Sigmoid colon (tissue), 7 donors: ENCODE measurements at places on chromosomes 6 and 20. TPM values are rescaled to one million over a fixed set of nuclear protein-coding genes. Genes with fewer than 3 reads are reported as not detected.
A peak's percentile ranks its signal among the peaks of the same experiment; 100 is the strongest.

Gene SLC17A3
- not detected for total RNA-seq

Gene SYCP2L
- total RNA-seq: 0.71 TPM

GRCh38 chr6:167118839-167119238, 4.1 kb upstream of the CCR6 start:
- no peak for DNase-seq
- no peak overlapping the region for H3K27ac ChIP-seq
- no peak overlapping the region for H3K4me3 ChIP-seq
- H3K36me3 ChIP-seq: no peaks in the 10 kb centered on the region
- H3K27me3 ChIP-seq: no peaks in the 10 kb centered on the region

- DNase-seq: no peak
- no peaks in the 10 kb centered on the region for H3K27me3 ChIP-seq
- H3K4me3 ChIP-seq: no peak overlapping the region
- H3K36me3 ChIP-seq: no peaks in the 10 kb centered on the region
- no peaks in the 10 kb centered on the region for H3K4me1 ChIP-seq
- no peak overlapping the region for H3K27ac ChIP-seq
Observed at GRCh38 chr20:20561841-20562240, 150.6 kb downstream of the RALGAPA2 start.

Gene TMEM244
- total RNA-seq: not detected

Gene VWA7
- total RNA-seq: 3.9 TPM

GRCh38 chr6:38352636-38353035, 287.1 kb downstream of the BTBD9 start:
- DNase-seq: no peak
- H3K36me3 ChIP-seq: no peaks in the 10 kb centered on the region
- H3K4me1 ChIP-seq: peaks cover 20% of the 10 kb centered on the region
- H3K27me3 ChIP-seq: no peaks in the 10 kb centered on the region
- no peak overlapping the region for H3K27ac ChIP-seq
- H3K4me3 ChIP-seq: no peak overlapping the region

DNA sequence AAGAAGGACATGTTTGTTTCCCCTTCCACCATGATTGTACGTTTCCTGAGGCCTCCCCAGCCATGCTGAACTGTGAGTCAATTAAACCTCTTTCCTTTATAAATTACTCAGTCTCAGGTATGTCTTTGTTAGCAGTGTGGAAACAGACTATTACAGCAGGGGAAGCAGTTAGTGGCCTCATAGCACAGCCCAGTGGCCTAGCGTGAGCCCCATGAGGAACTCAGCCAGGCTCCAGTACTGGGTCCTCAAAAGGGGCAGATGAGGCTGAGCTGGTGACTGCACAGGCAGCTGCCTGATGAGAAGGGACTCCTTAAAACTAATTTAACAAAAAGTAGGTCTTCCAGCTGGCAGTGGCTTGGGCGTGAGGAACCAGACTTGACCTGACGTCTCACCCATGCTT, 399.9 kb downstream of the CDH26 start:
- H3K27ac ChIP-seq: no peak overlapping the region
- H3K4me3 ChIP-seq: no peak overlapping the region
- no peak for DNase-seq

Gene PEX7
- total RNA-seq: 4.2 TPM

Gene TSPYL1
- 52.8 TPM for total RNA-seq

DNA sequence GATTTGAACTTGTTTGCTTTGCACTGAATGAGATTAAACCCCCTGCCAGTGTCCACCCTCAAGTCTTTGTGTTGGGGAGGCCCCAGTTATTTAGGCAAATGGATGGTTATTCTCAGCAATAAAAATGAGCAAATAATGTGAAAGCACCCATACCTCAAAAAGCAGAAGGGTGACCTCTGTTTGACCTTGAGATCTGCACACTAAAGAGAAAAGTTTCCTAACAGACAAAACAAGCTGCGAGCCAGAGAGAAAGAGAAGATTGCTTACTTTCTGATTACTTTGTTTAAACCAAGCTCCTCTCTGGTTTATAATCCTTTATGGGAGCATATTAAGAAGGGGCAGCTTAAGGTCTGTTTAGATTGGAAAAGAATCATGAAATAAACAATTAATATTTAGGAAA, 30.4 kb upstream of the TRERF1 start:
- H3K4me3 ChIP-seq: no peak overlapping the region
- H3K4me1 ChIP-seq: no peaks in the 10 kb centered on the region
- H3K27me3 ChIP-seq: no peaks in the 10 kb centered on the region
- H3K27ac ChIP-seq: no peak overlapping the region
- DNase-seq: no peak

Gene LAMA2
- 59.6 TPM for total RNA-seq

DNA sequence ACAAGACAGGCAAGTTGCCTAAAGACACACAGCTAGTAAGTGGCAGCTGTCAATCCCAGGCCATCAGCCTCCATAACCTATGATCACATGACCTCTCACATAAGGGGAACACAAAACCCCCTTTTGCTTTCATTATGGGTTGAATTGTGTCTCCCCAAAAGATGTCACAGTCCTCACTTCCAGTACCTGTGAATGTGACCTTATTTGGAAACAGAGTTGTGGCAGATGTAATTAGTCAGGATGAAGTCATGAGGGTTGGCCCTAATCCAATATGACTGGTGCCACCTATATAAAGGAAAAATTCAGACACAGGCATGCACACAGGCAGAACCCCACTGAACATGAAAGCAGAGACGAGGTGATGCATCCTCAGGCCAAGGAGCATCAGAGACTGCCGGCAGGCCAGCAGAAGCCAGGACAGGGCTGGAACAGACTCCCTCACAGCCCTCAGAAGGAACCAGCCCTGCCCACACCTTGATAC, 33.6 kb downstream of the GFOD1 start:
- DNase-seq: no peak
- H3K4me1 ChIP-seq: peaks cover 54% of the 10 kb centered on the region
- H3K27me3 ChIP-seq: no peaks in the 10 kb centered on the region
- no peak overlapping the region for H3K4me3 ChIP-seq
- H3K36me3 ChIP-seq: no peaks in the 10 kb centered on the region

GRCh38 chr6:41689171-41690008, 46.0 kb downstream of the TFEB start:
- H3K4me1 ChIP-seq: peaks cover 26% of the 10 kb centered on the region
- peak; percentile 41 for DNase-seq
- peaks cover 11% of the 10 kb centered on the region for H3K36me3 ChIP-seq
- no peaks in the 10 kb centered on the region for H3K27me3 ChIP-seq
- no peak overlapping the region for H3K4me3 ChIP-seq

Gene BRPF3
- total RNA-seq: 20.3 TPM

Gene PLA2G7
- total RNA-seq: 1.1 TPM

DNA sequence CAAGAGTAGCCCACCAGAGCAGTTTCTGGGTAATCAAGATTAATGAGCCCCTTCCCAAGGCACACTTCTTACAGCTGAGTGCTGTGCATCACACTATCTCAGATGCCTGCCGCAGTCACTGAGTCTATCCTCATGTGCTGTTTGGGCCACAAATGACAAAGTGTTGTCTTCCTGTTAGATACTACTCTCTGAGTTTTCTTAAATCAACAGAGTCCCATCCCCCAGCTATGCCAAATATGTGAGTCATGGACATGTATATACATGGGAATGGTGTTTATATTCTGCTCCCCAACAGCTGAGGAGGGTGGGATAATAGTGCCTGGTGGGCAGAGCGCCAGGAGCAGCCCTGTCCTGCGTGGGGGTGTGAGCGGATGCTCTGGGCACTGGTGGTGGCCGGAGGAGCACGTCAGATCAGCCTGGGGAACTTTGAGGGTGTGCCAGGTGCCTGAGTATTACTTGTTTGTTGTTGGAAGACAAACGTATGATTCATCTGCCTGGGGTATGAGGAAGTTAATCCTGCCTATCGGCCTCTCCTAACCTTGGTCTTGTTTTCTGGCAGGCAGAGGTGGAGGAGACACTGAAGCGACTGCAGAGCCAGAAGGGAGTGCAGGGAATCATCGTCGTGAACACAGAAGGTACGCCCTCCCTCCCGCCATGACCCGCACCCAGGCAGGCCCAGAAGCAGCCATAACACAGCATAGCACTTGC, 9.6 kb downstream of the DYNLRB1 start:
- H3K4me1 ChIP-seq: peaks cover 69% of the 10 kb centered on the region
- H3K36me3 ChIP-seq: peaks cover 35% of the 10 kb centered on the region
- H3K27ac ChIP-seq: peak overlapping the region; percentile 83
- no peaks in the 10 kb centered on the region for H3K27me3 ChIP-seq

GRCh38 chr6:42471142-42471541, 19.4 kb upstream of the TRERF1 start:
- H3K27me3 ChIP-seq: no peaks in the 10 kb centered on the region
- no peaks in the 10 kb centered on the region for H3K4me1 ChIP-seq

DNA sequence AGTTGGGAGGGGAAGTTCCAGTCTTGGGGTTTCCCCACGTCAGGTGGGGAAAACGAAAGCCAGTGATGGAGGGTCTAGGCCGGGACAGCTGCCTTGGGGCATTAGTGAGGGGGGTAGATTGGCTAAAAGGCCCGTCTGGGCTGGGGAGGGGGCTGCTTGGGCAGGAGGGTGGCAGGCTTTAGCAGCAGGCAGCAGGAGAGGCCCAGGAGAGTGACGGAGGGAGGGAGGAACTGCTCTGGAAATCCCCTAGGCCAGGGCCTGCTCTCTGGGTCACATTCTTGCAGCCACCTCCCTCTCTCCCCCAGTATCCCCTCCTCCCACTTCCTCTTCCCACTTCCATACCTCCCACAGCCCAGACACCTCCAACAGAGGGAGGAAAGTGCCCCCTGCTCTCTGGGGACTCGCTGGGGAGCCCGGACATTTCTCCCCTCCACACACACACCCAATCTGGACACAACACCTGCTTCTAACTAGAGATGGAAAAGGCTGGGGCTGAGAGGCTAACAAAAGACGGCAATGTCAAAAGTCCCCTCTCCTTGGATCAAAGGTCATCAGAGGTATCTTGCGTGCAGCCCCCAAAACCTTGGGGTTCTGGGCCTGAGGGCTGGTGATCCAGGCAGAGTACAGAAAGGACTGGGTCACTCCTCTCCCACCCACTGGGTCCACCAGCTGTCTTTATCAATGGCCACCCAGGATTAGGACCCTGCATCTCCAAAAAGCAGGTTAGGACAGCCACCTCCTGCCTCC, 1.8 kb downstream of the NFKBIE start:
- peaks cover 9% of the 10 kb centered on the region for H3K36me3 ChIP-seq
- peak overlapping the region; percentile 73 for H3K4me3 ChIP-seq
- no peak for DNase-seq
- peak overlapping the region; percentile 24 for H3K27ac ChIP-seq
- H3K27me3 ChIP-seq: peaks cover 4% of the 10 kb centered on the region
- peaks cover 27% of the 10 kb centered on the region for H3K4me1 ChIP-seq

DNA sequence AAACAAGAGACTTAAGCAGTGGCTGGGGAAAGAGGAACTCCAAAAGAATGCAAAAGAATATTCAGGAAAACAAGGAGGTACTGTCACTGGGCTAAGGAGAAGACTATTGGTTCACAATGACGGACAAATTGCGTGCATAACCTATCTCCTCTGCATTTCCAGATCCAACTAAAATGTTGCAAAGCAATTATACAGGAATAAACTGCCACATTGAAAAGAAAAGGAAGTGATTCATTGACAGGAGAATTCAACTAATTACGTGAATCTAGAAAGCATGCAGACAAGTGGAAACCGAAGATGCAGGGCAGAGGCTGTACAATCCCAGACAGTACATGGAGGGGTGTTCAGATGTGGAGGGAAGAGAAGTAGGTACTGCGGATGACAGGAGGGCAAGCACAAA, 152.8 kb upstream of the RIPOR2 start:
- no peak overlapping the region for H3K4me3 ChIP-seq
- DNase-seq: no peak
- H3K27me3 ChIP-seq: no peaks in the 10 kb centered on the region
- no peaks in the 10 kb centered on the region for H3K36me3 ChIP-seq
- no peaks in the 10 kb centered on the region for H3K4me1 ChIP-seq
- no peak overlapping the region for H3K27ac ChIP-seq

- H3K4me3 ChIP-seq: no peak overlapping the region
- DNase-seq: no peak
- H3K36me3 ChIP-seq: peaks cover 11% of the 10 kb centered on the region
- H3K27me3 ChIP-seq: no peaks in the 10 kb centered on the region
Observed at GRCh38 chr6:41694815-41695526, 40.4 kb downstream of the TFEB start.

Gene UTRN
- total RNA-seq: 143 TPM

Gene GRM1
- not detected for total RNA-seq

GRCh38 chr6:77906070-77906469, 253.2 kb downstream of the MEI4 start:
- H3K4me1 ChIP-seq: no peaks in the 10 kb centered on the region
- H3K36me3 ChIP-seq: no peaks in the 10 kb centered on the region
- no peaks in the 10 kb centered on the region for H3K27me3 ChIP-seq
- no peak overlapping the region for H3K27ac ChIP-seq
- no peak overlapping the region for H3K4me3 ChIP-seq

Gene SCAF8
- total RNA-seq: 40.6 TPM

Gene SSTR4
- total RNA-seq: not detected

Gene BPIFA1
- total RNA-seq: not detected

Gene SRC
- total RNA-seq: 52.3 TPM

- DNase-seq: no peak
- no peaks in the 10 kb centered on the region for H3K4me1 ChIP-seq
- no peaks in the 10 kb centered on the region for H3K36me3 ChIP-seq
- H3K27ac ChIP-seq: no peak overlapping the region
- H3K4me3 ChIP-seq: no peak overlapping the region
- H3K27me3 ChIP-seq: no peaks in the 10 kb centered on the region
Observed at GRCh38 chr6:166195860-166196238, 28.2 kb upstream of the TBXT start.

GRCh38 chr20:38900606-38901005, 25.6 kb upstream of the FAM83D start:
- no peak overlapping the region for H3K27ac ChIP-seq
- no peaks in the 10 kb centered on the region for H3K27me3 ChIP-seq
- no peak overlapping the region for H3K4me3 ChIP-seq
- H3K4me1 ChIP-seq: no peaks in the 10 kb centered on the region
- DNase-seq: no peak

Gene GNL1
- total RNA-seq: 31.6 TPM

- peaks cover 8% of the 10 kb centered on the region for H3K4me1 ChIP-seq
- H3K27ac ChIP-seq: no peak overlapping the region
Observed at GRCh38 chr20:47040506-47041125, 146.0 kb downstream of the EYA2 start.

DNA sequence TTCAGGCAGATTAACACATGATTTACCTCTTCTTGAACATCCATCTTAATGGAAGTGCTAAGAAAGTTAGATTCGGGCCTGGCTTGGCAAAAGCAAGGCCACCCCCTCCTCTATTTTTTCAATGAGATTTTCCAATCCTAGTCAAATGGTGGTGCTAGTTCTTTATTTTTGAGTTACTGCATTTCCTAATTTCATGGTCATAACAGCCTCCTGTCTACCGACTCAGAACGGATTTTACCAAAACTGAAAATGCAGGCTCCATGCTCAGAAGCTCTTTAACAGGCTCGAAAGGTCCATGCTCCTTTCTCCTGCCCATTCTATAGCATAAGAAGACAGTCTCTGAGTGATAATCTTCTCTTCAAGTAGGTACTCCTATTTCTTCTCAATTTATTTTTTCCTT, 117.2 kb upstream of the ESR1 start:
- H3K36me3 ChIP-seq: no peaks in the 10 kb centered on the region
- H3K4me1 ChIP-seq: no peaks in the 10 kb centered on the region
- no peak overlapping the region for H3K4me3 ChIP-seq
- no peak for DNase-seq

DNA sequence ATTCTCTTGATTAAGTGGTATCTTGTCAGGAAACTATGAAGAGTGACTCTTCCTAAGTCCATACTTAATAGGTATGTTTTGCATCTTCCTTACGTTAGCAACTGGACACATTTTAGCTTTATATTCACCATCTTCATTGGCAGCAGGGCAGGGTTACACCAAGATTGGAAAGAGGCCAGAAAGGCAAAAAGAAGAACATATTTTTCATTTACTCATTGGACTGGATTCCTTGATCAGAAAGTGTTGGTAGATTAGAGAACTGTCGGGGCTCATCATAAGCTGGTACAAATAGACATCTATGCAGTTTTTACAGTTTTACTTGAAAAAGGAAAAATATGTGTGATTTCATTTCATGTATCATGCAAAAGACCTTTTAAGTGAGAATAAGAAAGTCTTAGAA, 464.9 kb downstream of the LMBRD1 start:
- no peak for DNase-seq
- H3K27me3 ChIP-seq: no peaks in the 10 kb centered on the region
- H3K27ac ChIP-seq: no peak overlapping the region
